CD4-positive, alpha-beta T cell treated with Interleukin-4 for 1 hour (primary cell): ENCODE measurements at places on chromosomes 12 and 14.

GRCh38 chr12:9741726-9742125 lies 8.8 kb upstream of the CLECL1 start:
- peak; percentile 92 for DNase-seq

GRCh38 chr12:49020441-49020840 lies 1.9 kb upstream of the PRKAG1 start:
- DNase-seq, result no peak

DNA sequence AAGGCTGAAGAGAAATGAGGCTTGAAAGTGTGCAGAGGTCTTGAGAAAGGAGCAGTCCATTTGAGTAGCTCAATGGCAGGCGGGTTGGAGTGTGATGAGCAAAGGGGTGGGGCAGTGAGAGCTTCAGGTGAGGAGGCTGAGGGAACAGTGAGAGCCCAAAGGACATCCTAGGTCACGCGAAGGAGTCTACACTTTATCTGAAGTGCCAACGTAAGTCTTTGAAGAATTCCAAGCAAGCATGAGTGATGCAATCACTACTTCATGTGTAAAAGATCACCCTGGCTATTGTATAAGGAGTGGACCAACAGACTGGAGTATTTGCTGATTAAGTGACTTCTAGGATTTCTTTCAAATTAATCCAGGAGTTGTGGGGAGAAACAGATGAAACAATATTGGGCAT lies 159.9 kb upstream of the HIF1A start:
- DNase-seq, result no peak

DNA sequence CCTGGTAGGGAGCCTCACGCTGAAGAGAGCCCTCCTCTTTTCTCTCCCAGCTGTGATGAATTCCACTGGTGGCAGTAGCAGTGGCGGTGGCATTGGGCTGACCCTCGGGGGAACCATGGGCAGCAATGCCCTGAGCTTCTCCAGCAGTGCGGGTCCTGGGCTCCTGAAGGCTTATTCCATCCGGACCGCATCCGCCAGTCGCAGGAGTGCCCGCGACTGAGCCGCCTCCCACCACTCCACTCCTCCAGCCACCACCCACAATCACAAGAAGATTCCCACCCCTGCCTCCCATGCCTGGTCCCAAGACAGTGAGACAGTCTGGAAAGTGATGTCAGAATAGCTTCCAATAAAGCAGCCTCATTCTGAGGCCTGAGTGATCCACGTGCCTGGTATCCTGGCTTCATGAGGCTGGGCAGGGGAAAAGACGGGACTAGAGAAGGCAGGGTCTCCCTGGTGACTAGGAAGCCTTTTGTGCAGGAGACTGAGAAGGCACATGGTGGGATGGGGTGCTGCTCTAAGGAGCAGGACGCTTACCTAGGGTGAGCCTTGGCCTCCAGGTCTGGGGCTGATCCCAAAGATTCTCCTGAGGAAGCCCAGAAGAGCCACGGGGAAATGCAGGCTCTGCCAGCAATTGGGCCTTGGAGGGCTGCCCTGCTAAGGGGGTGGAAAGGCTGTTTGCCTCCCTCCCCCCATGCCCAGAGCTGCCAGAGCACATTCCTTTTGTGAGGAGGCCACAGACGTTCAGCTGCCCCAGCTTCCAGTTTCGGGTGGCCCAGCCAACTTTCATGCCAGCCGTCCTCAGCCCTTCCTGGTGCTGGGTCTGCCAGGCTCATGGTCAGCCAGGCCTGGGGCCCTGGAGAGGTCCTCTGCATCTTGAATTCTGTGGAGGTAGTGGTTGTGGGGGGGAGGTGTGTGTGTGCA lies 15.8 kb downstream of the KRT7 start:
- no peak for DNase-seq

DNA sequence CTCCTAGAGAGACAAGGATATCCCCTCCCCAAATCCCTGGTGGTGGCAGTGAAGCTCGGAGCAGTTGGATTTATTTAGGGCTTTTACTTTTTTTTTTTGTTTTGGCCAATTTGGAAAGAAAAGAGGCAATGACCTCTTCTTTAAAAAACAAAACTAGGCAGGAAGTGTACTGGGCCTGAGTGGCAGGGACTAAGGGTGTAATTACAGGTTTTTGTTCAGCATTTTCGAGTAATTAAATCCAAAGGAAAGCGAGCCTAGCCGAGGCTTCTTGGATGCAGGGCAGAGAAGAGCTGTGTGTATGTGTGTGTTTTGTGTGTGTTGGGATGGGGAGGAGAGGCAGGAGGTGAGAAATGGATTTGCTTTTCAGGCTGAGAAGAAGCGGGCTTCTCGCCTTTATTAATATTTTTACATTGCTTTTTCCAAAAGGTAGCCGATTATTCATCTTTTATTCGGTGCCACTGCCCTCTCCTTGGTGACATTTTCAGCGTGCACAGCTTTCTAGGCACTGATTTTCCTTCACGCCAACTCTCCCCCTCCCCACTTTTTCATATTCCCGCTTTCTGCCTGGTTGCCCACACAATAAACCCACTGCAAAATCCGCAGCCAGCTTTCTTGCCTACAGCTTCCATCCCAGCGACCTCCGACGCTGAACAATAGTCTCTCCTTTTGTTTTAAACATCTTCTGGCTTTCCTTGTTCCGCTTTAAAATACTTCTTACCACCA lies 8.9 kb upstream of the IRF2BPL start:
- DNase-seq, result no peak

DNA sequence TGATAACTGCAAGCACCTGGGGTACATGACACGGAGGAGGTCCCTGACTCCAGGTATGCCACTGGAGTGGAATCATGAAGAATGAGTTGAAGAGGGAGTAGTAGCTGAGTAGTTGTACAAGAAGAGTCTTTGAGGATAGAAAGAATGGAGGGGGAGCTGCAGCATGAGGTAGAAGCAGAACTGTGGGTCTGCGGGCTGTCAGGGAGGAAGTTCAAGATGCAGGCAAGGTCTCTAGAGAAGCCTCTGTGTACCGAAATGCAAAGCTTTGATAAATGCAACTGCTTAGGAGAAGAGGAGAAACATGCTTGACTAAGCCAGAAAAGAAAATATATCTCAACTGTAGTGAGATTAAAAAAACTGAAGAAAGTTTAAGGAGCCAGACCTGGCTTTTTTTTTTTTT lies 91.5 kb downstream of the CPNE8 start:
- no peak for DNase-seq

DNA sequence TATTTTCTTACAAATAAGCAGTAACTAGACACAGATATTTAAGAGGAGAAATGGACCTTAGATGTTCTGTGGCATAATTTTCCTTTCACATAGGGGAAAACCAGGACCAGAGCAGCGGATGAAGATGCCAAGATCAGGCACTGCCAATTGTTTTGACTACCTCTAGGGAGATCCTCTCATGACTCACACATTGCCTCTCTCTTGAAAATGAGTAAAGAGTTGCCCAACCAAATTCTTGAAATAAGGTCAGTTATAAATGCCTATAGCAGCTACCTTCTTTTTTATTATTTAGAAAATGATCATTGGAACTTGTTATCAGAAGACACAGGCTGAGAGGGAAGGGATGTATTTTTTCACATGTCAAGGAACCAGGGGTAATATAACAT lies 263.4 kb upstream of the PLEKHG7 start:
- DNase-seq, result no peak

GRCh38 chr12:67428431-67428830 lies 159.3 kb downstream of the CAND1 start:
- DNase-seq, result no peak

- DNase-seq, result no peak
Measured at GRCh38 chr12:109757671-109758265, 44.1 kb downstream of the FAM222A start.

GRCh38 chr12:41576925-41577324 lies 388.8 kb downstream of the PDZRN4 start:
- no peak for DNase-seq

- DNase-seq, result no peak
Measured at GRCh38 chr12:80442426-80443222, 1.4 kb upstream of the PTPRQ start.

DNA sequence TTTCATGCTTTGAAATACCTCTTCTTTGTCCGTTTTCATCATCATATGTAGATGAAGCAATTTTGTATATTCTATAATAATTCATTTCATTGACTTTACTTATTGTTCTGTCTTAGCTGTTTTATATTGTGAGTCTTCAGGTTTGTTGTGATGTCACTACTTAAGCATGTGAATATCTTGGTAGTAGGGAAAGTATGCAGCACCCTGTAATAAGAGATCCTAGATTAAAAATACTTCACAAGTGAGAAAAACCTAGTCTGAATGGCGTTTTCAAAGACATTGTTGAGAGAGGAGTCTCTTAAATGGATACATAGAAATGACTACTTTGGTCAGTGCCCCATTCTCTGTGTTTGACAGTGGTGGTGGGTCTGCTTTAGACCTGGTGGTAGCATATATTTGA lies 61.4 kb downstream of the SLC16A7 start:
- no peak for DNase-seq

GRCh38 chr14:74231784-74232183 lies 7.5 kb upstream of the VSX2 start:
- DNase-seq, result no peak

GRCh38 chr12:48349471-48349870 lies 1.2 kb downstream of the ZNF641 start:
- no peak for DNase-seq

DNA sequence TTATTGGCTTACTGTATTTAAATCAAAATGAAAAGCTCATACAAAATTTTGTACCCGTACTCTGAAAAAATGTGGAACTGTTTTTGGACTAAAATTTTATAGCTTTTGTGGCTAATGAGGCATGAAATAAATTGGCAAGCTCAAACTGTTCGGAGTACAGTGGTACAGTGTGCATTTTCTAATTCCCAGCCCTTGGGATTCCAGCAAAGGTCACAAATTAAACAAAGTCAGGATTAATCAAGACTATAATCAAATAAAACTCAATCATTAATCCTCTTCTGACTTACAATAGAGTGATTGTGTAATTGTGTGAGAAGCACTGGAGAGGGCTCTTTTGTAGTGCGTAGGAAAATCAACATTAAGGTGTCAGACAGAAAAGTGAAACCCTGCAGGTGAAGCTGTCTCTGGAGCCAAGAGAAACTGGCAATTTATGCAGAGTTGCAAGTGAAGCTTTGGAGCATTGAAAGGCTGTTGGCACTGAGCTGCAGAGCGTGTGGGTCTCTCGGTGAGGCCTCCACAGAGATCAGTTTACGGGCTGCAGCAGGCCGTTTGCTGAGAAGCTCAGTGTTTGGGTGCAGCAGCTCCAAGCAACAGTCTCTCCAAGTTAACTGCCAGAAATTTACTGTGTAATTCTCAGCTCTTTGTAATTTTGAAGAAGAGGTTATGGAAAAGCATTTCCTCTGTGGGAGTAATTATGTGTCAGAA lies 275.9 kb downstream of the FBXL14 start:
- no peak for DNase-seq
